CD4-positive, alpha-beta T cell treated with Interleukin-2 at 100 ng/mL for 4 hours (primary cell): ENCODE measurements at places on chromosomes 6 and 20.
A peak's percentile ranks its signal among the peaks of the same experiment; 100 is the strongest.

- DNase-seq, result no peak
Measured at GRCh38 chr20:6502219-6502618, 265.3 kb upstream of the BMP2 start.

- no peak for DNase-seq
Measured at GRCh38 chr6:167678102-167679101, 148.3 kb upstream of the AFDN start.

DNA sequence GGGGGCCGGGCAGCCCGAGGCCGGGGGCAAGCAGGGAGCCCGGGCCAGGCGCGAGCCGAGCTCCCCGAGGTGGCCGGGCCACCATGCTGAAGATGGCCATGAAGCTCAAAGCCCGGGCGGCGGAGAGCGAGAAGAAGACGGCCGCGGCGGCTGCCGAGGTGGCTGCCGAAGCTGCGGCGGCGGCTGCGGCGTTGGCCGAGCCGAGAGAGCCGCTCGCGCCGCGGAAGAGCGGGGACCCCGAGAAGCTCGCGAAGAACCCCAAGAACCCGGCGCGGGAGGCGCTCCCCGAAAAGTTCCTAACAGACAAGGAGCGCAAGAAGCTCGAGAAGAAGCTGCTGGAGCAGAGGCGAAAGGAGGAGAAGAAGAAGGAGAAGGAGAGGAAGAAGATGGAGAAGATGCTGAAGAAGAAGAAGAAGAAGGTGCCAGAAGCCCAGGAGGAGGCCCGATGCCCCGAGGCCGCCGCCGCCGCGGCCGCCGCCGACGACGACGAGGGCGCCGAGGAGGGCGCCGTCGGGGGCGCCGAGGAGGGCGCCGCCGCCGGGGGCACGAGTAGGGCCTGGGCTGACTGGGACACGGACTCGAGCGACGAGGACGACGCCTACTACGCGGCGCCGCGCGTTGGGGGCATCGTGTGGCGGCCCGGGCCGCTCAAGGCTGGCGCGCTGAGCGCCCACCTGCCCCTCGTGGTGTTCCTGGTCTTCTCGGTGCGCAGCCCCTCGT, 37.4 kb downstream of the GNAS start:
- no peak for DNase-seq

DNA sequence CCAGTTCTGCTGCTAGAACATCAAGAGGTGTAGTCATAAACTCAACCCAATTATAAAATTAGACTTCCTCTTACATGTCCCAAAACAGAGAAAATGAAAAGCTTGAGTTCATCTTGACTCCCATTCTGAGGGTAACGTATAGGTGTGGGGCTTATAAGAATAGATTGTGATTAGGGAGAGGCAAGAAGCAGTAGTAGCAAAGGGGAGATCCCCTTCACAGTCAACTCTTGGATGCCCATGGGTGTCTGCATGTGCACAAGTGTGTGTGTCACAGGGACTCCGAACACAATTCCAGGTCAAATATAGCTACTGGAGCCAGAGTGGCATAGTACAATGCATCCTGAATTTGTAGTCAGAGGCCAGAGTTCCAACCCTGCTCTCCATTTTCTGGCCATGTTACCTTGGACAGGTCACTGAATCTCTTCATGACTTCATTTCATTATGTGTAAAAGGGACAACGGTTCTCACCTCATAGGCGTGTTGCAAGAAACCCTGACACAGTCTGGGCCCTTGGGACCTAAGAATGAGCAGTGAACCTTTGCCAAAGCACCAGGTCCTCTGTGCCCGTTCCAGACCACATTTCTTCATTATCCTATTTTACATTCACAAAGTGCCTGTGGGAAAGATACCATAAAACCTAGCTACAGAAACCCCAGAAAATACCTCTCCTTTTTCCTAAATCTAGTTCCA, 11.8 kb downstream of the GSTA4 start:
- no peak for DNase-seq

DNA sequence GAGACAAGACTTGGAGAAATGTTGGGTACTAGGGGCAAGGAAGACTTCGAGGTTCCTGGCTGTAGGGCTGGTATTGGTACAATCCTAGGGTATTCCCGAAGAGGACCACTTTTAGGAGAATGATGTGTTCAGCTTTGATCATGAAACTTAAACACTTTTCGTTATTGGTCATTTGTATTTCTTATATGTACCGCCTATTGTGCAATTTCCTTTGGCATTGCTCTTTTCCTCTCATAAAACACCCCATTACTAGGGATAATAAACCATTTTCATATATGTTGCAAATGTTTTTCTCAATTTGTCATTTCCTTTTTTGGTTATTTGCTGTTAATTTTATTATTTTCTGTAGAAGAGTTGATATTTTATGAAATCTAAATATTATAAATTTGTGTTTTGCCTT, 18.9 kb upstream of the ARFGEF3 start:
- DNase-seq, result no peak

- peak; percentile 43 for DNase-seq
Measured at GRCh38 chr20:53707371-53708055, 113.9 kb upstream of the ZNF217 start.

GRCh38 chr6:130927305-130927704, 100.1 kb downstream of the SMLR1 start:
- DNase-seq, result no peak
